ENCODE measurements at places on chromosomes 16 and 17. TPM values are rescaled to one million over a fixed set of nuclear protein-coding genes. Genes with fewer than 3 reads are reported as not detected.

Gene PRCD
- 4.0 TPM for total RNA-seq

Gene DOC2A
- not detected for total RNA-seq

Gene TBC1D3C
- 5.8 TPM for total RNA-seq

Gene AGRP
- total RNA-seq, result not detected

Gene HASPIN
- 0.57 TPM for total RNA-seq

Gene CDR2L
- 0.10 TPM for total RNA-seq

Gene ZNF385C
- total RNA-seq, result 0.36 TPM

Gene GRB7
- total RNA-seq, result not detected

Gene CCL14
- total RNA-seq, result not detected

Gene PRR35
- total RNA-seq, result not detected

Gene HBQ1
- total RNA-seq, result not detected

Measured in naive thymus-derived CD8-positive, alpha-beta T cell (primary cell).